ENCODE measurements at places on chromosomes 6 and 20. TPM values are rescaled to one million over a fixed set of nuclear protein-coding genes. Genes with fewer than 3 reads are reported as not detected.

- DNase-seq: no peak
Observed at GRCh38 chr6:44656691-44657090, 269.2 kb downstream of the CDC5L start.

GRCh38 chr6:36852481-36853147 is 13.4 kb upstream of the CPNE5 start:
- DNase-seq: no peak

DNA sequence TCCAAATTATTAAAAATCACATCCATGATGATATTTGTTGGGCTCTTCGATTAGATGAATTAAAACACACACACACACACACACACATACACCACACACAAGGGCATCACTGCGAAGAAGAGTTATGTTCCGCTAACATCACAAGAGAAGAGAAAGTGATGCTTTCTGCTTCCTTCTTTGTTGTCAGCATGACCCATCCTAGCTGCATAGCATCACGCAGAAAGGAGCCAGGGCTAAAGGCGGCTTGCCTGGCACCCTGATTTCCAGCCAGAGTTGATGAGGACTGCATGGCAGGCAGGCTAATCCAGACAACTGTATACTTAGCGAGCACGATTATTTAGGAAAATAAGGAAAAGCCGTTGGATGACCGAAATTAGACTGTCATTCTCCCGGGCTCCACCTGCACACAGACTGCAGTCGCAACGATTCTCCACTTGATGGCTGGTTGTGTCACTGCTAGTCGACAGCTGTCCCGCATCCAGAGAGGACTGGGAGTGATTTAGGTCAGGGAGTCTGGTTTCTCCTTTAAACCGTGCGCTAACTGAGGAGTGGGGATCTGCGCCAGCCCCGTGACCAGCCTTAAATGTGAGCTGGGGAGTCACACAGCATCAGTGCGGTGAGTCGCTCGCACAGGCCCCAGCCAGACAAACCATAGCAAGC is 70.6 kb upstream of the SOX4 start:
- no peak for DNase-seq

DNA sequence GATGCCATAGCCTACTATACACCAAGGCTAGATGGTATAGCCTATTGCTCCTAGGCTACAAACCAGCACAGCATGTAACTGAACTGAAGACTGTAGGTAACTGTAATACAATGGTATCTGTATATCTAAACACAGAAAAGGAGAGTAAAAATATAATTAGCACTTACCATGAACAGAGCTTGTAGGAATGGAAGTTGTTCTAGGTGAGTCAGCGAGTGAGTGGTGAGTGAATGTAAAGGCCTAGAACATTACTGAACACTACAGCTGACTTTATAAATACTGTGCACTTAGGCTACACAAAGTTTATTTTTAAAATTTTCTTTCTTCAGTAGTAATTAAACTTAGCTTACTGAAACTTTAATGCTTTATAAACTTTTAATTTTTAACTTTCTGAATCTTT is 129.5 kb downstream of the BTBD9 start:
- DNase-seq: no peak

GRCh38 chr6:160082627-160083026 is 39.0 kb upstream of the SLC22A1 start:
- DNase-seq: no peak

DNA sequence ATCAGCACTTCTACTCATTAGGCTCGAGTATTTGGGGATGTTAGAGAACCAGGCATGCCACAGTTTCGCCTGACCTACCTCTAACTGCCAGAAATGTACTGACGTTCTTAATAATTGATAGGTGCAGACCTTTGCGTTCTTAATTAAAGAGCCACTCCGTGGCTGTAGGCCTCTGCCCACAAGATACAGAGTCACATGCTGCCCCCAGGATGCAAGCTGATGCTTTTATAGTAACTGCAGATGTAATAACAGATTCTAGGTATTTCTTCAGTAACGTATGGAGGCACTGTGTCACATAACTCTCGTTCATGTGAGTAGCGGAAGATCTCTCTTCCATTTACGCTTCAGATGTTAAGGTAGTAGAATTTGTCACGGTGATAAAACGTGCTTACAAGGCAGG is 113.2 kb downstream of the RPP40 start:
- no peak for DNase-seq

GRCh38 chr20:19758133-19758500 is at the start of gene RIN2:
RIN2 (plus strand) TSS chr20:19758258; CDS start chr20:19889602, 131,344 bp downstream.
- no peak for DNase-seq

DNA sequence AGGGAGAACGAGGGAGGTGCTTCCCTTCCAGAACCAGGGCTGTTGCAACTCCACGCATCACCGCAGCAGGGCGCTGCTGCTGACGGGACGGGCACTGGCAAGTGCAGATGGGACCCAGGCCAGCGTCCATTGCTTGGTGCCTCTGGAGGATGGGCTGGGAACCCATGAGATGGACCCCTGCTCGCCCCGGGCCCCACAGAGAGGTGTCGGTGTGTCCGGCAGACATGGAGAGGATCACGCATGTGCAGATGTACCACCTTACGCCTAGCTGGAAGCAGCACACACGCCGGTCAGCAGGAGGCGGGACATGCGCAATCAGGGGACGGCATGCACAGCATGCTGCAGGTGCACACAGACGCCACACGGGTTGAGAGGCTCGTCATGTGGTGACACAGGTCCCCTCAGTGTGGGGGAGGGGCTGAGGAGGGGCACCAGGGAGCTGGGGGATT is 5.7 kb downstream of the CABLES2 start:
- DNase-seq: no peak

DNA sequence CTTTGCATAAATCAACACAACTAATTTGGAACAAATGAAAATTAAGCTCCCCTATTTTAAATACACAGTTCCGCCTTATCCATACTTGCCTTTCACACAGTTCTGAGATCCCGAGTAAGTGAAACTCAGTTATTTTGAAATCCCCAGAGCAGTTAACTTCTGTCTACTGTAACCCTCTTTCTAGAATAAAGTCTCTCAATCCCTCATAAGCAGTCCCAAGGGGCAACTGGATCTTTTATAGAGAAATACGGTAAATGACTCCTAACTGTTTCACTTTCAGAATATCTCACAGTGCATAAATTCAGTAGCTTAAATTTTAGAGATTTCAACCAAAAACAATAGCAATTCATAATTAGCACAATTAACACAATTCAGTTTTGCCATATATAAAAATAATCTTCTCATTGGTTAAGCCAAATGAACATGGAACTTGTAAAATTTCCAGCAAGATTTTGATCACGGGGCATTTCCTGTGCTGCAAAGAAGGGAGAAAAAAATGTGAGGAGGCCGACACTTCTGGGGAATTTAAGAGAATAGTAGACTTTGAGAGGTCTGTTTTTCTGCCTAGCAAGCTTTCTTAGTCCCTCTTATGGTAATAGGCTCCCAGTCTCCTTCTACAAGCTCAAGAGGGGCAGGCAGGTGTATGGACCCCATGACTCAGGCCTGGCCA is 78.3 kb downstream of the KIF6 start:
- DNase-seq: no peak

DNA sequence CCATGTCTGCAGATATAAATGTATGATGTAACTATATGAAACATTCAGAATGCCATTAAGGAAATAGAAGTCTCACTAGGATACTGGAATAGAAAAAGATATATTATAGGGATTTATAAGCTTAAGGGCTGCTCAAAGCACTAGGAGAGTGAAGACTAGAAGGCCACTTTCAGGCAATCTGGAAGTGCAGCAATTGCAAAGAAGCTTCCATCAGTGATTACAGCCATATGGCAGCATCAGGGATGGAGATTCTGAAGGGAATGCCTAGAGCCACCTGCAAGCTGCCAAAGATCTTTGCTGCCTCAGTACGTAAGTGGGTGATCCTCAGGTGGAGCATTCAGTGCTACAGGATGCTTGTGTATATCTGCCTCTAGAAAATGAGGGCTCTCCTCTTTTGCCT is 796.2 kb upstream of the EPHA7 start:
- DNase-seq: no peak

GRCh38 chr20:9076440-9076839 is 7.6 kb downstream of the PLCB4 start:
- no peak for DNase-seq

GRCh38 chr20:18166241-18166881 is 28.7 kb downstream of the KAT14 start:
- DNase-seq: no peak

- no peak for DNase-seq
Observed at GRCh38 chr6:116507324-116507723, 4.1 kb upstream of the CALHM5 start.

DNA sequence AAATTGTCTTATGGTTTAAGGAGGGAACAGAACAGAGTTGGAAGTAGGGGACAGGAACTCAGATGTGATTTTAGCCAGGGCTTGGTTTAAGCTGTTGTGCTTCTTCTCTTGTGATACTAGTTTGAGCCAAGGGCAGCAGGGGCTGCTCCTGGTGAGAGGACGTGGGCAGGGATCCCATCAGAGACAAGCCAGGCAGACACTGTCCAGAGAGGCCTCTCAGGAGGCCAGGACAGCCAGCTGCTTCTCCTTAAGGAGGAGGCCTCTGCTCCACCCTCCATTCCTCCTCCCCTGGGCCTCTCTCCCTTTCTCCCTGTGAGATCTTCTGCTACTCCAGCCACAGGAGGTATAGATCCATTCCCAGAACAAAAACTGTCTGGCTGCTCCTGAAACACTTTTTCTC is 108.4 kb upstream of the MLN start:
- no peak for DNase-seq

DNA sequence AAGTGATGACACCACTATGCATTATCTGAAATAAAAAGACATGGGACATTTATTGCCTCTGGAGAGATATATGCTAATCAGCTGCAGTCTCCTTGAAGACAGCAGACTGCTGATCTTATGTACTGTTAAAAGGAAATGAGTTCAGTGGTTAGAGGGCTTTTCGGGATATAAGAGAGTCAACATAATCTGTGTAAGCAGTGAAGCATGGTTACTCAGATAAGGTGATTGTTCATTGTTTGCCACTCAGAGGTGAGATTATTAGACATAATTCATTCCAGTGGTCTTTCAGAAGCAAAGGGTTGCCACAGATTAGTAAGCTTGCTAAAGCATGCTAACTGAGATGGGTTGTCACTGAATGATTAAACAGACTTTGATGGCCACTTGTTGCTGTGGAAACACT is 1450.7 kb upstream of the ADGRB3 start:
- no peak for DNase-seq

- DNase-seq: no peak
Observed at GRCh38 chr6:131143319-131143718, 8.1 kb downstream of the AKAP7 start.

- no peak for DNase-seq
Observed at GRCh38 chr20:63980317-63980805, 571 bp upstream of the PRPF6 start.

DNA sequence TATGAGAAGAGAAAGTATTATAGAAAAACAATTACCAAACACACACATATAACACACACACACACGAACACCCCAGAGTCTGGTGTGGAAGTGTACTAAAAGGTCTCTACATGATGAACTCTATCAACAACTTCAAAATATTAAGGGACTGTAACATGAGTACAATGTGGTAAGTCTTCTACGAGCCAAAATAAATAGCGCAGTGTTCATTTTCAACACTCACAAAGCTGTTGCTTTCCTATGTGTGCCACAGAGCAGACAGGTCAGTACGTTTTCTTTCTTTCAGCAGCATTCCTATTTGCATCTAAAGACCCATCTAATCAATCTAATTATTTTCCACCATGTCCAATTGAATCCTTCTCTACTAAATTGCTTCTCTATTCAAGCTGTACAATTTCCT is 12.1 kb upstream of the CNKSR3 start:
- no peak for DNase-seq

GRCh38 chr6:81253821-81254220 is 498.7 kb downstream of the TENT5A start:
- DNase-seq: no peak

- no peak for DNase-seq
Observed at GRCh38 chr20:58405504-58406291, 16.7 kb downstream of the VAPB start.

DNA sequence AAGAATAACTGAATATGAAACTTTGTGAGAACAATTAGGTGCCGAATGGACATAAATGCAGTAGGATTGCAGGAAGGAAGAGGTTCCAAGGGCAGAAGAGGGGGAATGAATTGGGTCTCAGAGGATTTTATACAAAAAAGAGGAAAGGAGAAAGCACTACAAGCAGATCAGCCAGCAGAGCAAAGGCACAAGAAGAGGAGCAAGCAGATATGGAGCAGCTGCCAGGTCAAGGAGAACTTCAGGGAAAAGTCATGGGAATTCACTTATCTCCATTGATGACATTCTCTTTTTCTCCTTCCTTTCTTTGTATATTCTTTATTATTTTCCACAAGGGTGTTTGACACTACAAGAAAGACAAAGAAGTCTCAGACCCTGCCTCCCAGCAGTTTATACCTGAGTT is 9.6 kb downstream of the DSE start:
- no peak for DNase-seq

DNA sequence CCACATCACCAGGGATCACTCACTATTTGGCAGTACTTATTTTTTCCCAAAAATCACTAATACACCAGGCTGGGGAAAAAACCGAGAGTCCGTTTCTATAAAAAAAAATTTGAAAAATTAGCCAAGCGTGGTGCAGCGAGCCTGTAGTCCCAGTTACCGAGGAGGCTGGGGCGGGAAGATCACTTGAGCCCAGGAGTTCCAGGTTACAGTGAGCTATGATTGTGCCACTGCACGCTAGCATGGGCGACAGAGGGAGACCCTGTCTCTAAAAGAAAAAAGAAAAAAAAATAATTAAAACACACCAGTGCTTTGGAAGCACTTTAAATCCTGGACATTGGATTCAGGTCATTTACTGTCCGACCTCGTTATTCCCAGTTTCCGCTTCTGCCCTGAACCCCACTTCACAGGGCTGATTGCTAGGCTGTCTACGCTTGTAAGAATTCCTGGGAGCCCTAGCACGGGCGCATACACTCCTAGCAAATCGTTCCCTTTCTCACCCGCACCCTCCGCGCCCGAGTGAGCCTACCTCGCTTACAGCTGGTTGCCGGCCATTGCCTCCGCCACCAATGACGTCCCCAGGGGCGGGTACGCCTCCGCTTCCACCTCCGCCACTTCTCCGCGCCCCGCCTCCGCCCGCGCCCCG is at the start of gene TPMT:
TPMT (minus strand) TSS at position 571 of the 643 bp plus-strand sequence. CDS start 5,950 bp downstream, outside the sequence.
- DNase-seq: peak; percentile 68

- DNase-seq: no peak
Observed at GRCh38 chr6:104540743-104541142, 319.0 kb downstream of the HACE1 start.

DNA sequence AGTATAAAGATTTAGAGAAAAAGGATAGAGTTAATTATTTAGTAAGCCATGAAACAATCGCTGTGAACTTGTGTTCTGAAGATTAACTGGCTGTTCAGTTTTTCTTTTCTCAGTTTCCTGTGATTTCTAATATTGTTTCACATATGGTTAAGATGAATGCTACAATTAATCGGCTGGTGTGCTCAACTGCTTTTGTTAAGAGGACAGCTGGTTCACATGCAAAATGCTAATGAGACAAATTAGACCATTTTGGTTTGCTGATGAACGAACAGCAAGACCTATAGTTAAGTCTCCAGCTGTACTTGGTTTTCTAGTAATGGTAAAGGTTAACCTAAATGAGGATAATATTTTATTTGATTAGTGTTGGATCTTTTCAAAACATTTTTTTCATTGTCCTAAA is 10.8 kb upstream of the NHSL1 start:
- no peak for DNase-seq

The LGSN gene
- polyA plus RNA-seq: 0.52 TPM

The ATG5 gene
- polyA plus RNA-seq: 57.9 TPM

The NKAIN2 gene
- polyA plus RNA-seq: 22.2 TPM

The DDX39B gene
- 546 TPM for polyA plus RNA-seq

The IL17A gene
- polyA plus RNA-seq: not detected

The TSPYL4 gene
- polyA plus RNA-seq: 57.5 TPM

The OPRL1 gene
- 0.69 TPM for polyA plus RNA-seq

The ULBP2 gene
- polyA plus RNA-seq: 0.65 TPM
